ENCODE measurements at places on chromosomes 4 and X. TPM values are rescaled to one million over a fixed set of nuclear protein-coding genes. Genes with fewer than 3 reads are reported as not detected.

The INTU gene
- total RNA-seq: 3.1 TPM

The SERPINA7 gene
- 0.75 TPM for total RNA-seq

The REELD1 gene
- total RNA-seq: not detected

The SPANXN4 gene
- total RNA-seq: not detected

The C4orf36 gene
- total RNA-seq: not detected

The PDE5A gene
- total RNA-seq: 39.7 TPM

The FDCSP gene
- not detected for total RNA-seq

The YY2 gene
- total RNA-seq: not detected

The PABPC5 gene
- 0.75 TPM for total RNA-seq

The TEX13C gene
- total RNA-seq: not detected

The PAGE4 gene
- total RNA-seq: not detected

The ADAM29 gene
- not detected for total RNA-seq

The ADGRG4 gene
- 0.75 TPM for total RNA-seq

The ENPEP gene
- total RNA-seq: 1.7 TPM

The TRIM60 gene
- not detected for total RNA-seq

The PAGE1 gene
- total RNA-seq: not detected

The CT45A10 gene
- not detected for total RNA-seq

The CASP3 gene
- total RNA-seq: 1.5 TPM

The CT55 gene
- total RNA-seq: not detected

The AMBN gene
- not detected for total RNA-seq

The SERTM2 gene
- total RNA-seq: not detected

The SH2D1A gene
- total RNA-seq: not detected

The SPP1 gene
- total RNA-seq: 0.75 TPM

Measured in ascending aorta (tissue), 2 donors.